ENCODE measurements at places on chromosomes 11 and 22. TPM values are rescaled to one million over a fixed set of nuclear protein-coding genes. Genes with fewer than 3 reads are reported as not detected.

- H3K4me3 ChIP-seq, result no peak overlapping the region
- no peak for DNase-seq
- no peak overlapping the region for H3K27ac ChIP-seq
- H3K36me3 ChIP-seq, result no peaks in the 10 kb centered on the region
Observed at GRCh38 chr22:42324566-42324965, 54.1 kb upstream of the TCF20 start.

- DNase-seq, result no peak
- no peaks in the 10 kb centered on the region for H3K27me3 ChIP-seq
Observed at GRCh38 chr22:20421507-20421874, 16.1 kb downstream of the SCARF2 start.

DNA sequence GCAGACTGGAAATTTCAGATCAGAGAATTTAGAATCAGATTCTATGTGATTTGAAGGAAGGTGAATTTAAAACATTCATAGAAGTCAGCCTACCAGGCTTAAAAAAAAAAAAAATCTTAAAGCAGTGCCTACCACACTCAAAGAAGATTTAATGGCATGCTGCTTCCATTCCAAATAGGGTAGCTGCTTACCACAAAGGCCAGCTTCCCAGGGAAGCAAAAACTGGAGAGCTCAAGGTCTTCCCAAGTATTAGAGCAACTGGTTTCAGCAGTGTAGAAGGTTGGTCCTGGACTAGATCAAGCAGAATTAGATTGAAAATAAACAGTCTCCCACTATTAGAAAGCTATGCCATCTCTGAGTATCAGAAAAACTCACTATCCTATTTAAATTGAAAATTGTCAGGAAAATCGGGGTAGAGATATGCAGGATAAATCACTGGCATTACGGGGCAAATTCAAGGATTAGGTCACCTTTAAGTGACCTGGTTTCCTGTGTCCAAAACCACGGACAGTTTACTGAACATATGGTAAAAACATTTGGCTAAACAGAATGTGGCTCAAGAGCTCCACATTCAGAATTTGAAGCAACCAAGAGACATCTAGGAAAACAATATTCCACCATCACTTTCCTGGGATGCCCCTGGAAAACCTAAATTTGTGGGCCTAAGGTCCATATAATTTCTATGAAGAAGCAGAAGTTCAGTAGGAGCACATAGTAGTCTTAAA lies 1.3 kb downstream of the C11orf42 start:
- H3K36me3 ChIP-seq, result no peaks in the 10 kb centered on the region
- H3K27ac ChIP-seq, result no peak overlapping the region
- no peaks in the 10 kb centered on the region for H3K27me3 ChIP-seq
- no peak overlapping the region for H3K4me3 ChIP-seq

GRCh38 chr11:116857936-116858335 lies 20.5 kb upstream of the APOA1 start:
- H3K4me3 ChIP-seq, result no peak overlapping the region
- peaks cover 19% of the 10 kb centered on the region for H3K36me3 ChIP-seq
- no peaks in the 10 kb centered on the region for H3K27me3 ChIP-seq
- no peak for DNase-seq
- no peak overlapping the region for H3K27ac ChIP-seq

GRCh38 chr11:70313945-70314344 lies 43.5 kb downstream of the PPFIA1 start:
- no peak overlapping the region for H3K27ac ChIP-seq
- no peaks in the 10 kb centered on the region for H3K4me1 ChIP-seq
- no peak for DNase-seq
- no peaks in the 10 kb centered on the region for H3K36me3 ChIP-seq
- no peak overlapping the region for H3K4me3 ChIP-seq
- H3K27me3 ChIP-seq, result no peaks in the 10 kb centered on the region

DNA sequence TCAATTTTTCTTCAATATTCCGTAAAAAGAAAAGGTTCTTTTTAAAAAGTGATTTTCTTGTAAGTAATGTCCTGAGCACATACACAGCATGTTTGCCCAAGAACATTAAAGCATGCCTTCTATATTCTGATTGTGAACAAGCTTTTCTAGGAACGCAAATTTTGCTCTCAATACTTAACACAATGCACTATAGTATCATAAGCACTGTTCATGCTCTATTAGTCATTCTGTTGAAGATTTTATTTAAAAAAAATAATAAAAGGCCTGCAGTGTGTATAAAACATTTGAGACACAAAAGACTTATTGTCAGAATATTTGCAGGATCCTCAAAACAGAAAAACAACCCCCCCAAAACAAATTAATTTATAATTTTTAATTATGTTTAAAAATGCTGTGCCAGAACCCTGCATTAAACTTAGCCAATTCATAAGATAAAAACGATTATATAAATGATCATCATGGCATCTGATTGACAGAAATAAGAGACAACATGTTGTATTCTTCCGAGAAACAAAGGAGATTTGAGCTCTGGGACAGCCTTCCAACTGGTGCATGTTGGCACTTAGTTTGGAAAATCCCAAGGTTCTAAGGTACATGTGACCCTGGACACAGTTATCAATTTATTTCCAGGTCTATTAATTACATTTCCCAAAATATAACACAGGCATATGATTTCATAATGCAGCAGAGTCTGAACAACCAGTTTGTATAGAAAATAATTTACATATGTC lies 13.1 kb downstream of the MTMR2 start:
- no peak overlapping the region for H3K4me3 ChIP-seq
- no peaks in the 10 kb centered on the region for H3K27me3 ChIP-seq
- no peak for DNase-seq
- H3K36me3 ChIP-seq, result no peaks in the 10 kb centered on the region
- no peak overlapping the region for H3K27ac ChIP-seq
- H3K4me1 ChIP-seq, result peaks cover 23% of the 10 kb centered on the region

DNA sequence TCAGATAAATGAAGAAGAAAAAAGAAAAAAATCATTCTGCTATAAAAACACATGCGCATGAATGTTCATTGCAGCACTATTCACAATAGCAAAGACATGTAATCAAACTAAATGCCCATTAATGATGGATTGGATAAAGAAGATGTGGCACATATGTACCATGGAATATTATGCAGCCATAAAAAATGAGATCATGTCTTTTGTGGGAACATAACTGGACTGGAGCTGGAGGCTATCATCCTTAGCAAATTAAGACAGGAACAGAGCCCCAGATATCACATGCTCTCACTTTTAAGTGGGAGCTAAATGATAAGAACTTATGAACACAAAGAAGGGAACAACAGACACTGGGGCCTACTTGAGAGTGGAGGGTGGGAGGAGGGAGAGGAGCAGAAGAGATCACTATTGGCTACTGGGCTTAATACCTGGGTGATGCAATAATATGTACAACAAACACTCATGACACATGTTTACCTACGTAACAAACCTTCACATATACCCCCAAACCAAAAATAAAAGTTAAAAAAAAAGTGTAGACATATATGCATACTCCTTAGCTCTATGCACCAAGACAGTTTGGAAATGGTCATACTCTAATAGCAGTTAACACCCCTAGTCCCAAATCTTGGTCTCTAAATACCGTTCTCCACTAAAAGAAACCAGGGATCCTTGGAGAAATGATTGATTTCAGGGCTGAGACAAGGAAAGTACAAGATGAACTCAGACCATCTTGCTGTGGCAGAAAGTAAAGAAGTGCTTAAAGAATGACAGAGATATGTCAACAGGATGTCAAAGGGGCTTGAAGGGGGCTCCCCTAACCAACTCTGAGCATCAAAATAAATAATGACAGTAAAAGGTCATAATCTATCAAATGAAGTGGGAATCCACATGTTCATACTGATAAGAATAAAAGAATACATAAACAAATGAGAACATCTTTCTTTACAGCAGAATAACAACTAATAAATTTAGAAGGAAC lies 17.1 kb upstream of the DDX6 start:
- H3K4me1 ChIP-seq, result no peaks in the 10 kb centered on the region
- DNase-seq, result no peak
- no peaks in the 10 kb centered on the region for H3K36me3 ChIP-seq

DNA sequence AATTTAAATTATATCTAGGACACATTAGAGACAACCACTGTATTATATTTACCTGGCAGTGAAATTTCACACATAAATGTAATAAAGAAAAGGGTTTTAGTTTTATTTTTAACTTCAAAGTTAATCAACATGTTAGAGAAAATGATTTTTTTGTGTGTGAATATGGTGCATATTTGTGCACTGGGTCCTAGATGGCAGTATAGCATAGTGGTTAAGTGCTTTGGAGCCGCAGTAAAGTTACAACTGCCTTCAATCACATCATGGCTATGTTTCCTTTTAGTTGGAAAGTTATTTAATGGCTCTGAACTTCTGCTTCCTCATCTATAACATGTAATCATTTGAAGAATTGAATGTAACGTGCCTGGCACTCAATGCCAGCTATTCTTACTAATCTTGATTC lies 108.9 kb upstream of the DDI1 start:
- H3K4me1 ChIP-seq, result no peaks in the 10 kb centered on the region
- H3K36me3 ChIP-seq, result no peaks in the 10 kb centered on the region
- no peak overlapping the region for H3K4me3 ChIP-seq
- no peaks in the 10 kb centered on the region for H3K27me3 ChIP-seq
- no peak overlapping the region for H3K27ac ChIP-seq

- H3K27me3 ChIP-seq, result peaks cover 5% of the 10 kb centered on the region
- no peak for DNase-seq
- peak overlapping the region; percentile 23 for H3K4me3 ChIP-seq
- H3K4me1 ChIP-seq, result peaks cover 3% of the 10 kb centered on the region
- H3K36me3 ChIP-seq, result no peaks in the 10 kb centered on the region
- peak overlapping the region; percentile 65 for H3K27ac ChIP-seq
Observed at GRCh38 chr11:70824605-70825245, 426.4 kb downstream of the CTTN start.

DNA sequence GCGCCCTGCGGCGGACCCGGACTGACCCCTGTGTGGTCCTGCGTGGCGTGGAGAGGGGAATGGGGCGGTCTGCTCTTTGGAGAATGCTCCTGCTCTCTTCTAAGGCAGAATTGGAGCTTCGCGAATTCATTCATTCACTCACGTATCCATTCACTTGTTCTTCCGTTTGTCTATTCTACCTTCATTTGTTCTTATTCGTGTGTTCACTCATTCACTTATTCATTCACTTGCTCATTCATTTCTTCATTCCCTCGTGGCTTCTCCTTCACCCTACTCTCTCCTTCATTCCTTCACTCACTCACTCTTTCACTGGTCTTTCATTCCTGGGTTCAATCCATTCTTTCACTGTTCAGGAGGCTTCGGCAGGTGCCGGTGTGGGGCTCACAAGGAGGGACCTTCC lies 69.6 kb downstream of the WNT7B start:
- DNase-seq, result no peak
- H3K27me3 ChIP-seq, result no peaks in the 10 kb centered on the region
- H3K4me1 ChIP-seq, result peaks cover 24% of the 10 kb centered on the region

GRCh38 chr11:64119700-64120099 lies 46.2 kb downstream of the MACROD1 start:
- no peak overlapping the region for H3K4me3 ChIP-seq
- H3K36me3 ChIP-seq, result peaks cover 22% of the 10 kb centered on the region
- H3K27me3 ChIP-seq, result no peaks in the 10 kb centered on the region
- peaks cover 10% of the 10 kb centered on the region for H3K4me1 ChIP-seq
- DNase-seq, result no peak

Gene P2RY2
- total RNA-seq, result 50.3 TPM

Gene SLC22A25
- total RNA-seq, result not detected

Gene TMEM123
- total RNA-seq, result 53.2 TPM

Gene SLC17A6
- not detected for total RNA-seq

Gene NFRKB
- total RNA-seq, result 35.9 TPM

Gene KRTAP5-9
- not detected for total RNA-seq

Gene DTX4
- total RNA-seq, result 8.4 TPM

Gene PTPRCAP
- total RNA-seq, result 6.4 TPM

Data from esophagus squamous epithelium (tissue), 5 donors.